ENCODE measurements at places on chromosomes 7 and 10.
A peak's percentile ranks its signal among the peaks of the same experiment; 100 is the strongest.

DNA sequence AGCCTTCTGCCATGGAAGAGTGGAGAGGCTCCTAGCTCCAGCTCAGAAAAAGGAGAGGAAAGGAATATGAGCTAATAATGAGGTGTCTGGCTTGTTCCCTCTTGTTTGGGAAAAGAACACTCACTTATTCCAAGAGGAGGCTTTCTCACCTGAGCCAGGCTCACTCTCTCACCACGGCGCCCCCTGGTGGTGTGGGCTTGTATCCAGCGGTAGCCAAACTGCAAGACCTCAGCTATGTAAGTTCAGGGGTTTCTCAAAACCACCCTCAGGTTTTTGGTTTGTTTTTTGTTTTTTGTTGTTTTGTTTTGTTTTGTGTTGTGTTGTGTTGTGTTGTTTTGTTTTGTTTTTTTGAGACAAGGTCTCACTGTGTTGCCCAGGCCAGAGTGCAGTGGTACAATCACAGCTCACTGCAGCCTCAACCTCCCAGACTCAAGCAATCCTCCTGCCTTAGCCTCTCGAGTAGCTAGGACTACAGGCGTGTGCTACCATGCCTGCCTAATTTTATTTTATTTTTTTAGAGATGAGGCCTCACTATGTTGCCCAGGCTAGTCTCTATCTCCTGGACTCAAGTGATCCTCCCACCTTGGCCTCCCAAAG lies 124.0 kb downstream of the TMEM130 start:
- peak; percentile 34 for DNase-seq

- DNase-seq: no peak
Observed at GRCh38 chr10:48887982-48888381, 51.7 kb downstream of the LRRC18 start.

GRCh38 chr7:20164425-20165145 lies 52.6 kb downstream of the MACC1 start:
- DNase-seq: no peak

GRCh38 chr7:79096361-79096805 lies 357.1 kb downstream of the MAGI2 start:
- no peak for DNase-seq

DNA sequence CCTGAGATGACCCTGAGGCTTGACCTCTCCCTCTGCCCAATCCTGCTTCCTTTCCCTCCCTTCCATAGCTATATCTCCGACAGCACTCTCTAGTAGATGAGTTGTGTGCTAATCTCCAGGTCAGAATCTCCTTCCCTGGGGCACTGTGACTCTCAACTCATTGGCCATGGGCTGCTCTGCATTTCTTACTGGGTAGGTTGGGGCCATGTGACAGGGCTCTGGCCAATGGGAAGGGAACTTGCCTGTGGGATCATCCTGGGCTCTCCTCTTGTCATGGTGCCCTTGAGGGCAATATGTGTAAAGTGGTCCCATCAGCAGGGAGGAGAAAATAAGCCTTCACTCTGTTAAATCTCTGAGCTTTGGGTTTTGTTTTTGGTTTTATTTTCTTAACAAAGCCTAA lies 80.1 kb upstream of the ANKRD1 start:
- DNase-seq: no peak

GRCh38 chr10:130363051-130363450 lies 226.9 kb downstream of the GLRX3 start:
- no peak for DNase-seq

DNA sequence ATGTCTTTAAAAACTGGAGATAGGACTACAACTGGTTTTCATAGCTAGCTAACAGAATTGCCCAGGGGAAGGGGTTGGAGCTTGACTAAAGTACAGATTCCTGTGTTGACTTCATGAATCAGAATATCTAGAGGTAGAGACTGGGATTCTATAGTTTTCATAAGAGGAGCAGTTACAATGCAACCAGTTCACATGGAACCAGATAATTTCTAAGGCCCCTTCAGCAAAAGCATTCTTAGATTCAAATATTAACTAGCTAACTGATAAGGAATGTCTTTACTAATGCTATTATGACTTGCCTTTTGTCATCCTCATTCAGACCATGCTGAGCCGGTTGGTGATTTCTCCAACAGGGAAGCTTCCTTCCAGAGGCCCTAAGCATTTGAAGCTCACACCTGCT lies 5.7 kb downstream of the WEE2 start:
- DNase-seq: no peak

- DNase-seq: no peak
Observed at GRCh38 chr7:4857189-4857588, 4.6 kb downstream of the PAPOLB start.

DNA sequence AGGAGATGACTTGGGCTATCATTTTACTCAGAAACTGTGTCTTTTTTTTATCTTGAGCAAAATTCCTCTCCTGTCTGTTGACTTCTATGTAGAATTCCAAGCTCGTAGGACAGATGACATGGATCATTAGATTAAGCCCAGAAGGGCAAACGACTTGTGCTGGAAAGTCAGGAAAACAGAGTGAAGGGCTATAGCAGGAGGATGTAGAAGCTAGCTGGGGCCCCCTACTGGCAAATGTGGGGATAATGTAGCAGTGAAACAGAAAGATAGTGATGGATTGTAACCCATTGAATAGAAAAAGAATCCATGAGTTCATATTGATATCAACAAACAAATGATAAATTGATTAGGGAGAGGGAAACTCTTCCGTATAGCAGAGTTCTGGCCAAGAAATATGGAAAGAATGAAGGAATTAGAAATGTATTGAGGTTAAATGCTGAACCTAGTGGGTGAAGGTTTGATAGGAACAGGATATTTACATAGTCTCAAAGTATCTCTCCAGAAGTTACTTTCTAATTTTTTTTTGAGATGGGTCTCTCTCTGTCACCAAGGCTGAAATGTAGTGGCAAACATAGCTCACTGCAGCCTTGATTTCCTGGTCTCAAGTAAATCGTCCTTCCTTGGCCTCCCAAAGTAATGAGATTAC lies 103.6 kb downstream of the LYZL1 start:
- no peak for DNase-seq

DNA sequence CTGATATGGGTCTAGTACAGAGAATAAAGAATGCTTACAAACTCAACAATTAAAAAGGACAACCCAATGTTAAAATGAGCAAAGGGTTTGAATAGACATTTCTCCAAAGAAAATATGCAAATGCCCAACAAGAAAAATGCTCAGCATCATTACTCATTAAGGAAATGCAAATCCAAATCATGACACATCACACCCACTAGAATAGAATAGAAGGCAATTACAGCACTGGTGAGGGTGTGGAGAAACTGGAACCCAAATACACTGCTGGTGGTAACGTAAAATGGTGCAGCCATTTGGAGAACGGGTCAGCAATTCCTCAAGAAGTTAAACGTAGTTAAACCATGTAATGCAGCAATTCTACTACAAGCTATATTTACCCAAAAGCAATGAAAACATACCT lies 53.8 kb downstream of the KDM7A start:
- DNase-seq: no peak

- DNase-seq: no peak
Observed at GRCh38 chr10:14560274-14560673, 214.4 kb downstream of the FAM107B start.

- no peak for DNase-seq
Observed at GRCh38 chr7:155935726-155936125, 123.5 kb upstream of the SHH start.

DNA sequence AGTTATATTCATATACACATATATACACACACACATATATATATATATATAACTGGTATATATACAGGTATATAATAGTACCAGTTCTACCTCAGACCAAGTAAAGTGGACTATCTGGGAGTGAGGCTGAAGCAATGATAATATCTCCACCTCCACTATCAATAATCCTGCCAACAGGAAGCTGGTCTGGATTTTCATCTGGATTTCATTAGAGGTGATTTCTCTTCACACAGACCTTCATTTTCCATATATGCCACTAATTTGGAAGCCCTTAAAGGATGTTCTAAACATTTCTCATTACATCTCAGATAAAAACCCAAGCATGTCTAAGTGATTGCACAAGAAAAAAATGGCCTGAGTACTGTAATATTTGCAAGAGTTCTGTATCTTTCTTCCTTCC lies 1.7 kb upstream of the SLC35B4 start:
- no peak for DNase-seq

GRCh38 chr10:61409157-61409556 lies 44.0 kb downstream of the TMEM26 start:
- no peak for DNase-seq

GRCh38 chr7:24582166-24582565 lies 8.9 kb downstream of the PALS2 start:
- DNase-seq: no peak

GRCh38 chr7:27955011-27955410 lies 215.0 kb downstream of the TAX1BP1 start:
- DNase-seq: no peak

DNA sequence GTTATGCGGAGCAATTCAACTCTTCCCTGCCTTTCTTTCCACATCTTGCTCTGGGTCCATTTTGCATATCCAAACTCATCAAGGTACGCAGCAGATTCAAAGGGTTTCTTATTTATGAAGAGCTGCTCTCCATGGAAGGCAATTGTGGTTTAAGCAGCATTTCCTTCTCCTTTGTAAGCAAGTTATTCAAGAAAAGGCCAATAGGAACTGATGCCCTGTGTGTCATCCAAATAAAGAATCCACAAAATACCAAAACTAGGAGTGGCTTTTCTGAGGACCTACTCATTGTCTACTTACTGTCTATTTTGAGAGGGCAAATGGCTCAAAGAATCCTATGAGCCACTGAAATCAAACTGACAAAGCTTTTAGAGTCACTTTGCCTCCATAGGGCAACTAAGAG lies 253.1 kb downstream of the PTEN start:
- DNase-seq: no peak

DNA sequence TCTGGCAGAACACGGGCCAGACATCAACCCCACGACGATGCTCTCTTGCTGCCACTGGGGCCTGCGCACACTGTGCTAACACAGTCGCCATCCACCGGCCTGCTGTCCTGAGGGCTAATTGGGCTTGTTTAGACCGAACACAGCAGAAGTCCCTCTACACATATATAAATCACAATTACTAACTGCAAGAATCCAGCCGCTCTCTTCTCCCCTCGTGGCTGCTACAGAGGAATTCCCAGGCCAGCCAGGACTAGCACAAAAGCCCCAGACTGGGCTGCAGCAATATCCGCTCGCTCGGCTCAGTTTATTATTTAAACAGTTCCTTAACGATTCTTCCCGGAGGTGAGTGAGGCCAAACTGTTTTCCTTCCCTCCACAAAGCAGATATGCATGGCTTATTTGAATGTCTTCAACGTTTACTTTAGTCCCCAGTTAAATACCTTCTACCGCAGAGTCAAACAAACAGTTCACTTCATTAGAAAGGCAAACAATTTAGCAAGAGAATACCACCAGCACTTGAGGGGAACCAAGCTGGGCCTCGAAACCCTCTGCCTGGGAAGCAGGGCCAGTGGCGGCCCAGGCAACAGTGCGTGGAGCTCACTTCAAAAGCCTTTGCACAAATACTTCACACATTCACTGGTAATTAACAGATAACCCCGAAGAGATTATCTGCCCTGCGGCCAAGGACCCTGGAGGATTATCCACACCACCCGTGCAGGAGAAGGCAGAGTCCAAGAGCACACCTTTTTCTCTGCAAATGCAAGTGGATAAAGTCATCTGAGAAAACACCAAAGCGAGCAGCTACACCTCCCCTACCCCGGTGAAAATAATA lies 145.3 kb downstream of the GLI3 start:
- no peak for DNase-seq

- DNase-seq: no peak
Observed at GRCh38 chr7:26858241-26858715, 6.1 kb downstream of the SKAP2 start.

- no peak for DNase-seq
Observed at GRCh38 chr10:102814873-102815661, 22.1 kb downstream of the CYP17A1 start.

GRCh38 chr7:16702441-16702840 lies 51.1 kb upstream of the TSPAN13 start:
- DNase-seq: no peak

DNA sequence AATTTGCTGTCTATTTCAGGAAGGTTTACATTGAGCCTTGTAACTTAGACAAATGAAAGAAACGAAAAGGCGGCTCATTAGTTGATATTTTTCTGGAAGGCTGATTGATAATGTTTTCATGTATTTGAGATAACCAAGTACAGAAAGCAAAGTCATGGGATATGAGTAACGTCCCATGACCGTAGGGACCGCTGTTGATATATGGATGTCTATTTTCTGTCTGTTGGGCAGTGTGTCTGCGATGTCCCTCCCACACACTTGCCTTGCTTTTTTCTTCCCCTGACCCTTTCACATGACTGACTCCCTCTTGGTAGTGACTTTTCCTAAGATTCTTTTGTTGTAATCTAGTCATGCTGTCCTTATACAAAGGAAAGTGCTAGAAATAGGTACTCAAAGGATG lies 57.0 kb upstream of the GPR158 start:
- no peak for DNase-seq

DNA sequence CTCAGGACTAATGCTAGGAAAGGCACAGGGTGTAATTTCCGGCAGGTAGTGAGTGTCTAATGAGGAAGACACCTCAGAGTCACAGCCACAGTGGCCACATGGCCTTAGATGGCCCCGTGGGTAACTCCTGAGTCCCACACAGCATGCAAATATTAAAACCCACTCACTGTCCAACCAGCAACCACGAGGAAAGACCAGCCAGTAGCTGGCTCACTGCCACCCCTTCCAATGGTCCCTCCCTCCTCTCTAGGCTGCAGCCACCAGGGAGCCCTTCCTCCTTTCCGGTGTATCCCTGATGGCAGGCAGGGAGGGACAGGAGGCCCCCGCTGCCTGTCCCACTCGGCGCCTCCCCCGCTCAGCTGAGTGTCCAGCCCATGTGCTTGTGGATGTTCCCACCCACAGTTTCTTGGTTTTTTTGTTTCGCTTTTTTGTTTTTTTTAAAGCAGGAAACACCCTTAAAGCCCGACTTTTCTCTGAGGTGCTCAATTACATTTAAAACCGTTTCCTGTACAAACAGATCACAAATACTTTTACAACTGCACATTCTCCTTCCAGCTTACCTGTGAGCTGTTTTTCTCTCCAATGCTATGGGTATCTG lies 9.2 kb downstream of the BNIP3 start:
- DNase-seq: no peak

- DNase-seq: no peak
Observed at GRCh38 chr7:140719721-140720120, 23.2 kb downstream of the NDUFB2 start.

- no peak for DNase-seq
Observed at GRCh38 chr7:40447345-40447744, 312.5 kb downstream of the SUGCT start.

DNA sequence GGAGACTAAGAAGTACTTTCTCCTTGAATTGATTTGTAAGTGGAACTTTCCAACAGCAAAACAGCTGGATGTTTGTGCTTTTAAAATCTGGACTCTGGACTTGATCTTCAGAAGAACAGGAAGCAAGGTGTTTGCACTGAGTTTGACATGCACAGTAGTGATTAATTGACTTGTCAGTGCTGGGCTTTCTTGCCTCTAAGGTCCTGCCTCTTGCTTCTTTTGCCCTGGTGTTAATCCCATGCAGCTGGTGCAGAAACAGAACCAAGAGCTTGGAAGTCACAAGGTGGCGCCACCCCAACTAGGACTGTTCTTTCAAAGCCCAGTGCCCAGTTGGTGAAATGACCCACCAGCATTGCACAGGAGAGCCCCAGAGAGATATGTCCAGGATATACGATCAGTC lies 66.8 kb upstream of the SEPHS1 start:
- no peak for DNase-seq
